Glomerular endothelial cell (primary cell): ENCODE measurements at places on chromosomes 4 and X.

DNA sequence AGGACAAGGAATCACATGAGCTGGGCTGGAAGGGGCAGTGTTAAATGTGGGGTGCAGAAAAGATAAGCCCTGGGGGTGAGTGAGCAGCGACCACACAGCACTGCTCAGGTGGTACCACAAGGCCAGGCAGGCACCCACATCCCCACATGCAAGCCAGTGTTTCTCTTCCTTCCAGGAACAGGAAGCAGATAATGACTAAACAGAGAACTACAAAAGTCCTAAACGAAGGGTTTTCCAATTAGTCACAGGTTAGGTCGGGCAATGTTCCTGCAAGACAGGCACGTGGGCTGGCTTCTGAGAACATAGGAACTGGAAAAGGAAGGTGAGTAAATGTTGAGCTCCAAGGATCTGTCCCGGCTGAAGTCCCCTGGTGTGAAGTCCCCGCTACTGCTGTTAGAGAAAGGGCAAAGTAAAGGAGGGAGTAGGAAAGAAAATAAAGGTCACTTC lies 19.5 kb downstream of the RELL1 start:
- DNase-seq: peak; percentile 92

DNA sequence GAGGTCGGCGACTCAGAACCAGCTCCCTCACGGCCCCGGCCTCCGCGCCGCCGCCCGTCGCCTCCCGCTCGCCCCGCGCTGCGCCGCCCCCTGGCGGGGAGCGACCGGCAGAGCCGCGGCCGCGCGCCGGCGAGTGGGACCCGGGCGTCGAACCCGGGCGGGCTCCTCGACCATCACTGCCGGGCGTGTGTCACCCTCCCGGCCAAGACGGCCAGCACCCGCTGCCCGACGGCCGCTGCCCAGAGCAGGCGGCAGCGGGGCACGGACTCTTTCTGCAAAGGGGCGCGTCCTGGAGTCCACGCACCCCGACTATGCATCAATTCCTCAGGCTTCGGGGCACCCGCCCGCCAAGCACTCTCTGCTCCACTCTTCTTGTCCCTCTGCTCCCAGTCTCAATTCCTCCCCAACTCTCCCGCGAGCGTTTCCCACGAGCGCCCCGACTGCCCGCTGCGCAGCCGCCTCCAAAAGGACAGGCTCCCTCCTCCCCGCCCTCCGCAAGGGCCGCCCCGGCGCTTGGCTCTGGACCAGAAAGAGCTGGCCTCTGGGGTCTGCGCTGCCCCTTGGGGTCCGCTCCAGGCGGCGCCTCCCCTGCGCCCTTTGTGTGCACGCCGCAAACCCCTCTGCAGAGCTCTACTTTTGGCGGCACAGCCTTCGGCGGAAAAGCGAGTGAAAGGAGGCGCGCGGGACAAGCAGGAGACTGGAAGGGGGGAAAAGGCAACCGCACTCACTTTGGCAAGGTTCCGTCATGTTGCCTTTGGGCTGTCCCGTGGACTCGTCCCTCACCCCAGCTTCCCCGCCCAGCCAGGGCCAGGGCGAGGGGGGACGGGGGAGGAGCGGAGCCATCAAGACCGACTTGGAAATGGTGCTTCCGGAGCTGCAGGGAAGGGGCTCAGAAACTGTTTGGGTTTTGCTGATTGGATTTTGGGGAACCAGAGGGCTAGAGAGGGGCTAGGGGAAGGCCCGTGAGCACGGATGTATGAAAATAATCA lies 1.0 kb downstream of the PDE5A start:
- DNase-seq: no peak

DNA sequence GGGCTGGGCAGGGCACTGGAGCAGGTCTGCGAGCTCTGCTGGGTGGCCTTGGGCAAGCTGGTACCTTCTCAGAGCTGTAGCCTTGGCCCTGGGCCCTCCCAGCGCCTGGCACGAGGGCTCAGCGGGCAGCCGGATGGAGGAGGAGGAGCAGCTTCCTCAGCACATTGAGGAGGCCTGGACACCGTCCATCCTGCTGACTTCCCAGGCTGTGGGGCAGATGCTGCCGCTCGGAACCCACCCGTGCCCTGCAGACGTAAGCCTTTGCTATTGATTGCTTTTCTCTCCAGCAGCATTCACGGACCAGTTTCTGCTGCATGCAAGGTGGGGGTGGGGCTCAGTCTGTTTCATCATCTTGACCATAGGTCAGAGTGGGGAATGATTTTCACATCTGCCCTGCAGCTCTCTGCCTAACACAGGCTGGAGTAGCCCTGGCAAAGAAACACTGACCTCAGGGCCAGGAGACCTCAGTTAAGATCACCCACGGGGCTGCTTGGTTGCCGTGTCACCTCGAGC lies 80.7 kb upstream of the PSAPL1 start:
- DNase-seq: no peak

DNA sequence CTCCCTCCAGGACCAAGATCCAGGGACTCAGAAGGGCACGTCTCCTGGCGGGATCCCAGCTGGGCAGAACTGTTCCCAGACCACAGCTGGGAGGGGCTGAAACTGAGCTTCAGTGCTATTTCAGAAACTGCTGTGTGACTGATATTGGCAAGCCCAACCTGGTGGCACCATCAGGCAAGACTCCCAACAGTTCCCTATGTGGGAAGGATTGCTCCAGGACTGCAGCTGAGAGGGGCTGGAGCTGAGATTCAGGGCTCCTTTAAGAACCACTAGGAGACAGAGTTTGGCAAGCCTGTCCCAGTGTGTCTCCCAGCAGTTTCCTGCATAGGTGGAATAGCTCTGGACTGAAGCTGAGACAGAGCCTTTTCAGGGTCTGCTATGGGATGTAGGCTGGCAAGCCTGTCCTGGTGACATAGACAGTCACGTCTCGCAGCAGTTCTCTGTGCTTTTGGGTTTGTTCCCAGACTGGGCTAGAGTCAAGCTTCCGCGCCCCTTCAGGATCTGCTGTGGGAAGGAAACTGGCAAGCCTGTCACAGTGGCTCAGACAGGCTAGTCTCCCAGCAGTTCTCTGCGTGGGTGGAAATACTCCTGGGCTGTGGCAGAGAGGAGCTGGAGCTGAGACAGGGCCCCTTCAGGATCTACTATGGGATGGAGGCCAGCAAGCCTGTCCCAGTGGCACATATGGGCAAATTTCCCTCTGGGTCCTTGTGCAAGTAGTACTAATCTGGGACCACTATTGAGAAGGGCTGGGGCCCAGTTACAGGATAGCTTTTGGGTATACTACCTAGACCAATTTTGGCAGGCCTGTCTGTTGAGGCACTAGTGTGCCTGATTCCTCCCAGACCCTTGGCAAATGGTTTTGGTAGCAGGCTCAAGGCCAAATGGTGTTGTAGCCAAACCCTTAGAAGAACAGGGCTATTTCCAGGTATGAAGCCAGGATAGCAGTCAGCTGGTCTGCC lies 20.2 kb upstream of the MED14 start:
- DNase-seq: no peak

- DNase-seq: no peak
Measured at GRCh38 chr4:15400981-15401671, 26.7 kb upstream of the C1QTNF7 start.

DNA sequence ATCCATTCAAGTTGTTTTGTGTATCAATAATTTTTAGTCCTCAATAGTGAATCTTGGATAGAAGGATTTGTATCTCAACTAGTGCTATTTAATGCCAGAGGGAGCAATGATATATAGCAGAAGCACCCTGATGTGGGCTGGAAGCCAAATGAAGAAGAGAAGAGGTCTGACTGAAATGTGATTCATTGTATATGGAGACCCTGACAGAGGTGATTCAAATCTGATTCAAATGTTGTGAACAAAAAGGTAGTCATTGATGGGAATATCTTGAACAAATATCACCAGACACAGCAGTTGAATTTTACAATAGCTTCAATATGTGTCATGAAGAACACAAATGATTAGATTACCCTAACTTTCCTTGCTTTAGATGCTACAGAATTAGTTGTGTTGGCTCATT lies 27.5 kb upstream of the SULT1B1 start:
- DNase-seq: no peak
